ENCODE measurements at places on chromosomes 1 and 21.

DNA sequence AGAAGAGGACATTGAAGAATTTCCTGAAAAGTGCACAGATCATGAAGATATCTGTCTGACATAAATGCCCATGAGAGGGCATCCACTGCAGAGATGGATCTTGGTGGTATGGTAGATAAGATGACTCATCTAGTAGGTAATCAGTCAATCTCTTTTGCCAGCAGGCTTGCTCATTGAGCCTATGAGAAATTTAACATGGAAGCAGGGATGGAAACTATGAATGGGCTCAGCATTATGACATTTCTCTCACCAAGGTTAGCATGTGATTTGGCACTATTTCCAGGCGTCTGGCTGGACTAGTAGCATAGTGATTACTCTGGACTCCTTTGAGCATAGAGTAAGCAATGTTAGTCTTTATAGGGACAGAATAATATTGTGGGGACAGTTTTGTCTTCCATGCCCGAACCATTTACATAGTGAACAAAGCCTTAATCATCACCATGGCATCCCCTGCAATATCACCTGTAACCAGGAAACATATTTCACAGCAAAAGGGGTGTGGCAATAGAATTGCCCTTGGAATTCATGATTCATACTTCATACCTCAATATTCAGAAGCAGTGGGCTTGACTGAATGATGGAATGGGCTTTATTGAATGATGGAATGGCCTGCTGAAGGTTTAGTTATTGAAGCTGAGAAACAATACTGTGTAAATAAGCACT, 7.3 kb downstream of the OR2C3 start:
- DNase-seq = no peak

DNA sequence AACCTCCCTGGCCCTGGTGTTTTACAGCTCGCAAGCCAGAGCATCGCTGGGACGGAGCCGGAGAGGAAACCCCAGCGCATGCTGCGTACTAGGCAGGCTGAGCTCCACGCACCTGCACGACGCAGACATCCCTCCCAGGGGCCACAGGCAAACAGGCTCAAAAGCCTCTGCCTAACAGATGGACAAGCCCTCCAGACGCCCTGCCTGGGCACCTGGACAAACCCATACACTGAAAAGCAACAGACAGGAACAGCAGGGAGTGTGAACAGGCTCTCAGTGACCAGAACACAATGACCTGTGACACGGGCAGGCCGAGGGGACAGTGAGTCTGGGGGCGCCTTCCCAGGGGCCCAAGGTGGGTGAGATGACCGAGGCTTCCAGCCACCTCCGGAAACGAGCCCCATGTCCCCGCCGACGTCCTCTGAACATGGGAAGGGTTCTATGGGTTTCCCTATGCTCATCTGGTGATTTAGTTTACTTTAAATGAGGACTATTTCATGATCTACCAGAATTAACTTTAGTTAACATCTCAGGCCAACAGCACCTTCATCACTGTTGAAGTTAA, 40.3 kb downstream of the NPHP4 start:
- DNase-seq = no peak

GRCh38 chr1:212500351-212500750, 67.6 kb downstream of the NENF start:
- no peak for DNase-seq

DNA sequence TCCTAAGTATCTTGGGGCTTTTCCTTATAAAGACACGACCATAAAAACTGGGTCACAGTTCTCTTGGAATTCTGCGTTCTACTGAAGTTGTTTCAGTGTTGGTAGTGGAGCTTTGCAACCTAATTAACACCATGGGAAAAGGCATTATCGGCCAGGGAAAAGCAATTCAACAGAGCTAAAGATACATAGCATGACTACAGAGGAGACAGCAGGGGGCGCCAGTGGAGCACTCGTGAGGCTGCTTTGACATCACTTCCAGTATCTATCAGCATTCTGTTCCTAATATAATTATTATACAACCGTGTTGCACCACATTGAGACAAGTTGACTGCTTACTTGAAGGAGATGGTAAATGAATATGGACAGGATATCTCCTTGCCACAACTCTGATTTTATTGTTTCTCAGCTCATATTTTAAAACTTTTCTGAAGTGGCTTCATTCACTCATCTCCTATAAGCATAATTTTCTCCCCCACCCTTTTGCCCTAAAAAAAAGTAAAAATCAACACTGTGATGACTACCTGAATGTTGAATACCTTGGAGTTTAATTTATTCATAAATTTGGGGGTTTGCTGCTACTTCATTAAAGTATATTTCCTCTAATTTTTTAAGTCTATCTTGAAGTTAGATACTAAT, 39.4 kb downstream of the ZP4 start:
- DNase-seq = peak; percentile 30

GRCh38 chr1:112528076-112528475, 19.3 kb downstream of the WNT2B start:
- no peak for DNase-seq

DNA sequence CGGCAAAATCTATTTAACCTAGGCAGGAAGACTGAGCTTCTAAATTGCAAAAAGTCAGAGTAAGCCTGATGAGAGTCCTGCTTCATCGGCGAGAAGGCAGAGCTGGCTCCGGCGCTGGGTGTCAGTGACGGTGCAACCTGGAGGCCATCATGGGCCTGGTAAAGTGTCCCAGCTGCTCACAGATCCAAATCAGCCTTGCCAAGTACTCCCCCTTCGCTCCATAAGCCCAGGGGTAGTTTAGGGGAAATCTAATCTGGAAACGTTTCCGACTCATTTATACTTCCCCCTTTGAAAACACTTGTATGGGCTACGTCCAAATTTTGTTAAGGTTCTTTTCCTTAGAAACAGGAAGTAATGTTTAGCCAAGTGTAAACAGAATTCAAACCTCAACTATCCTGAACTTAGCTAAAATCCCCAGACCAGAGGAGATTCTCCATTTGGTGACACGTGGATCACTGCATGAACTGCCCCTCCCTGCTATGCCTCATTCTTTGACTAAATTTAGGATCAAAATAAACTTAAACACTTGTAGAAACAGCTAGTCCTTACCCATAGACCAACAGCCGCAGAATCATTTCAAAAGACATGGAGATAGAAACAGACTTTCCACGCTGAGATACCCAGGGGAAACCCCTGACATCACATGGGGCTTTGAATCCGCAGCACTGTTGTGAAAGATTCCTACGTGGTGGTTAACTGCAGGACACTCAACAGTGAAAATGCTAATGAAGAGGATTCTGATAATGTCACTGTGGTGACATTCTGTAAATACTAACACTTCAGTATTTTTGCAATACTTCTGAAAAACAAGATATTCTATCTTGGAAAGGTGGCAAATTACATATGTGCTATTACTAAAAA, 172.7 kb downstream of the TGFBR3 start:
- peak; percentile 65 for DNase-seq

GRCh38 chr1:53686091-53686964, 52.6 kb downstream of the GLIS1 start:
- DNase-seq = no peak

DNA sequence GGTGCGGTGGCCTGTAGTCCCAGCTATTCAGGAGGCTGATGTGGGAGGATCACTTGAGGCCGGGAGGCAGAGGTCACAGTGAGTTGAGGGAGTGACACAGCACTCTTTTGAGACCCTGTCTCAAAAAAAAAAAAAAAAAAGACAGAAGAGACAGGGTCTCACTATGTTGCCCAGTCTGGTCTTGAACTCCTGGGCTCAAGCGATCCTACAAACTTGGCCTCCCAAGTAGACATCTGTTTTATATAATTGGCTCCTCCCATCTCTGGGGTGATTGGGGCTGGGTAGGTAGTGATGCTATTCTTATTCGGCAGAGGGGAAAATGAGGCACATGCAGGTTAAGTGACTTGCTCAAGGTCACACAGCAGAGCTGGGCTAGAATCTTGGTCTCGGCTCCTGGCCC, 23.6 kb upstream of the VPS13D start:
- no peak for DNase-seq

DNA sequence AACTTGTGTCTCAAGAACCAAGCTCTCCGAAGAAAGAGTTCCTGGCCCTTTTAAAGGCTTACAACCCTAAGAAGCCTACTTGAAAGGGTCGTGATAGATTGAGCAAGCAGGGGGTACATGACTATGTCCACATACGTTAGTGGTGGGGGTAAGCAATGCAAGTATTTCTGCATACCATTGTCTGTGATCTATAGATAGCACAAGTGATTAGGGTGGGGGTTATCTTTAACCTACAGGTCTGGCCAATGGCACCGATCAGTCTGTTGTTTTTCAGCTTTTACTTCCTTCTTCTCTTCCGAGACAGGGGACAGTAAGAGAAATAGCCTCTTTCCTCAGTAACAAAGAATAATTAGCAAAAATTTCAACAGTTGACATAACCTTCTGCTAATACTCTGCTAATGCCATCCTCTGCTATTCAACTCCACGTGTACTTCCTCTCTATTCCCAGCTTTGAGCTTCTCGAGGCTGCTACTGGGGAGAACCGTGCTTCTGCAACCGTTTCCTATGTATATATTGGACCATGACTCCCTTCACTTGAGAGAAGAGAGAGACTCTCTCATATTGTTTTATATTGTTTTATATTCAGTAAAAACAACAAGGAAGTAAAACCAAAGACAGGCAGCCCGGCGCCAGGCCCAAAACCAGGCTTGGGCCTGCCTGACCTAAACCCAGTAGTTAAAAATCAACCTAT, 727.7 kb upstream of the NCAM2 start:
- DNase-seq = no peak

- no peak for DNase-seq
These were observed 421.7 kb upstream of the DEPDC1 start for GRCh38 chr1:68918563-68918962.

- DNase-seq = peak; percentile 12
These were observed 85.8 kb upstream of the RGS1 start for GRCh38 chr1:192489748-192490147.

GRCh38 chr1:22184892-22185612, 42.2 kb upstream of the WNT4 start:
- no peak for DNase-seq

DNA sequence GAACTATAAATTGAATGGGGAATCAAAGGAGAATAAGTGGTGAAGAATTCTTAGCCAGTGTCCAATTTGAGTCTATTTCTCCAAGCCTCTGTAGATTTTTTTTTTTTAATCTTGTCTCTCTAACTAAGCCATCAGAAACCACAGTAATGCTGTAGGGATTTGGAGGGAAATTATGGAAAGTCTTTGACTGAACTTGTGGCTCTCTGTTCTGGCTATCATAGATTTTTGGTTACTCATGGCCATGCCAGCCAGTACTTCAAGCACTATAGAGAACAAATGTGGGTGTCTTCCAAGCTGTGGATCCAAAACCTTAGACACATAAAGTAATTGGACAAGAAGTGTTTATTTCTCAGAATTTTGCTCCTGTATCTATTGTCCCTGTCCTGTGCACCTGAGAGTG, 147.9 kb downstream of the LRRC40 start:
- DNase-seq = no peak

- no peak for DNase-seq
These were observed 219.2 kb downstream of the FOXD2 start for GRCh38 chr1:47656719-47657685.

DNA sequence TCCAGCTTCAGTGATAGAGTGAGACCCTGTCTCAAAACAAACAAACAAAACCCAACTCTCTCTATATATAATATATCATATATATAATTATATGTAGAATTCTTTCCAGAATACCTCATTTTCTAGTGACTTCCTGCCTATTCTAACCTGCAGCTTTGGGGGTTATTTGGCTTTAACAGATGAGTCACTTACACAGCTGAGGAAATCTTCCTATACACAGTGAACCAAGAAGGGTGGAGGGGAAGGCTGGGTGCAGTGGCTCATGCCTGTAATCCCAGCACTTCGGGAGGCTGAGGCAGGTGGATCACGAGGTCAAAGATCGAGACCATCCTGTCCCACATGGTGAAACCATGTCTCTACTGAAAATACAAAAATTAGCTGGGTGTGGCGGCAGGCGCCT, 9.2 kb downstream of the RAB29 start:
- no peak for DNase-seq

GRCh38 chr21:42735061-42735460, 81.6 kb downstream of the PDE9A start:
- DNase-seq = no peak

- no peak for DNase-seq
These were observed 606.3 kb upstream of the PLXNA2 start for GRCh38 chr1:208850442-208850841.

GRCh38 chr1:117077267-117077666, 17.1 kb downstream of the TTF2 start:
- peak; percentile 68 for DNase-seq

DNA sequence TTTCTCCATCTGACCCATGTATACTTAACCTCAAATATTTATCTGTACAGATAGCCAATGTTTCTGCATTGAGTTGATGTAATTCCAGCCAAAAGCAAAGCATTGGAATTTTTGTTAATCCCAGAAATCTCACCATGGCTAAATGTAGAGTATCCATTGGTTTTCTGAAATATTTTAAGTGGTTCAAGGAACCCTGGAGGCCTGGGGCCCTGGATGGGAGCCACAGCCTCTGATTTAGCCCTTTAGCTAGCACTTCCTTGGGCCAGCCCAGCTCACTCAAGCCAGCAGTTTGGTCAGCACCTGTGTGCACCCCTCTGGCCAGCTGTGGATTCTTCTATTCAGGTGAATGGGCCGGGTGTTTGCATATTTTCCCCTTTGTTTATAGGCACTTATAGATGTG, 18.8 kb upstream of the EPS8L3 start:
- no peak for DNase-seq

- DNase-seq = no peak
These were observed 60.0 kb upstream of the SSX2IP start for GRCh38 chr1:84750110-84750730.

- DNase-seq = no peak
These were observed 865 bp downstream of the ADPRS start for GRCh38 chr1:36089393-36090121.

DNA sequence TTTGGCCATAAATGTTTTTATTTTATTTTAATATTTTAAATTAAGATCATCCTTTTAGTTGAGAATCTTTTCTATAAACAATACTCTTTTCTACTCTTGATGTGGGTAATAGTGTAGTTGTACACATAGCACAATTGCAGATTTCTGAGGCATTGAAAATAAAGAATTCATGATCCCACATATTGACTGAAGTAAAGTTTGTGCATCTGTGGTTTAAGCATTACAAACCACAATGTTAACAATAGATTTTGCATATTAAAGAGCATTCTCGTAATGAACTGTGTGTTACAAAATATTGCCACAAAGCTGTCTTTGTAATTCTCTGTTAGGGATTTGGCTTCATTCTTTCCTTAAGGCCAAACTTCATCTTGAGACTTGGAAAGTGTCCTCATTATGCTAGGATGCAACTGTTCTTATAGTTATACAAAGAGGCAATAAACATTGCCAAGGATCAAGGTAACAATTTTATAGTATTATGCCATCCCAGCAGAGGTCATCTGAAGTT, 256.8 kb downstream of the OLFM3 start:
- no peak for DNase-seq
